ENCODE measurements at places on chromosomes 3 and 15.

GRCh38 chr3:128679338-128679737, 28.7 kb upstream of the RPN1 start:
- no peaks in the 10 kb centered on the region for H3K36me3 ChIP-seq
- no peak overlapping the region for H3K4me3 ChIP-seq
- H3K27me3 ChIP-seq: no peaks in the 10 kb centered on the region

- no peaks in the 10 kb centered on the region for H3K36me3 ChIP-seq
- peaks cover 5% of the 10 kb centered on the region for H3K27me3 ChIP-seq
- no peak overlapping the region for H3K4me3 ChIP-seq
- no peak for DNase-seq
- H3K27ac ChIP-seq: no peak overlapping the region
- H3K4me1 ChIP-seq: peaks cover 2% of the 10 kb centered on the region
Measured at GRCh38 chr3:39491733-39492350, 24.4 kb downstream of the MOBP start.

DNA sequence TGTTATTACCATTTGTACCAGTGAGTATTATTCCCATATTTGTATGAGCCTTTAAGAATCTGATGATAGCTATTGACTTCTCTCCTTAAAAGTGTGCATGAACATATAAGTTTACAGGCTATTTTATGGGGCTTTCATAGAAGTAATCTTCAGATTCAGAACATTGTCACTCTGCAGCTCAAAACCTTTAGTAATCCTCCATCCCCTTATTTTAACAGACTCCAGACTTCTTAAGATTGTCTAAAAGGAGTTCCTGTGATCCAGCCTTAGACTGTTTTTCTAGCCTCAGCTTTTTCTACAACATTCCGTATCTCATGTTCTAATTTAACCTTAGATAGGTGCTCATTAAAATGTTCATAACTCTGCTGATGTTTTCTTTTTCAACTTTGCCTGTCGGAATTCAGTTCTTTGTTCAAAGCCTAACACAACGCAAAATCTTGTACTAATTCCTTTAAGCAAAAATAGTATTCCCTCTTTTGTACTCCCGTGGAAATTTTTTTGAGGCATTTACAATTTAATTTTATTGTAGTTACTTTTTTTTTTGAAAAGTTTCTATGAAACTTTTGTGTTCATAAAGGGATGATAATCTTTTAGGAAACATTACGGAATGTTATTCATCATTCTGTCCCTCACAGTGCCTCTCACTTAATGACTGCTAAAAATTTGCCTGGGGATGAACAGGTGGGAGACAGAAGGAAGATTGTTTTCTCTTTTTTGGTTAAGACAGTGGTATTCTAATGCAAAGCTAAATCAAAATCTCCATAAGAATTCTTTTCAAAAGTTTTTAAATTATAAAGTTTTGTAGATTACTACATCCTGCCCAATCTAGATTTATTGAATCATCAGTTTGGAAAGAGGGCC, 38.7 kb upstream of the UTS2B start:
- H3K4me1 ChIP-seq: peaks cover 40% of the 10 kb centered on the region
- peaks cover 6% of the 10 kb centered on the region for H3K36me3 ChIP-seq
- H3K4me3 ChIP-seq: no peak overlapping the region

- H3K36me3 ChIP-seq: no peaks in the 10 kb centered on the region
- no peak overlapping the region for H3K27ac ChIP-seq
- no peaks in the 10 kb centered on the region for H3K27me3 ChIP-seq
- DNase-seq: no peak
- H3K4me1 ChIP-seq: no peaks in the 10 kb centered on the region
- H3K4me3 ChIP-seq: no peak overlapping the region
Measured at GRCh38 chr3:27978440-27978839, 256.3 kb upstream of the EOMES start.

GRCh38 chr3:46236294-46237054, 5.8 kb upstream of the CCR3 start:
- no peak overlapping the region for H3K27ac ChIP-seq
- H3K4me1 ChIP-seq: no peaks in the 10 kb centered on the region
- no peak for DNase-seq

DNA sequence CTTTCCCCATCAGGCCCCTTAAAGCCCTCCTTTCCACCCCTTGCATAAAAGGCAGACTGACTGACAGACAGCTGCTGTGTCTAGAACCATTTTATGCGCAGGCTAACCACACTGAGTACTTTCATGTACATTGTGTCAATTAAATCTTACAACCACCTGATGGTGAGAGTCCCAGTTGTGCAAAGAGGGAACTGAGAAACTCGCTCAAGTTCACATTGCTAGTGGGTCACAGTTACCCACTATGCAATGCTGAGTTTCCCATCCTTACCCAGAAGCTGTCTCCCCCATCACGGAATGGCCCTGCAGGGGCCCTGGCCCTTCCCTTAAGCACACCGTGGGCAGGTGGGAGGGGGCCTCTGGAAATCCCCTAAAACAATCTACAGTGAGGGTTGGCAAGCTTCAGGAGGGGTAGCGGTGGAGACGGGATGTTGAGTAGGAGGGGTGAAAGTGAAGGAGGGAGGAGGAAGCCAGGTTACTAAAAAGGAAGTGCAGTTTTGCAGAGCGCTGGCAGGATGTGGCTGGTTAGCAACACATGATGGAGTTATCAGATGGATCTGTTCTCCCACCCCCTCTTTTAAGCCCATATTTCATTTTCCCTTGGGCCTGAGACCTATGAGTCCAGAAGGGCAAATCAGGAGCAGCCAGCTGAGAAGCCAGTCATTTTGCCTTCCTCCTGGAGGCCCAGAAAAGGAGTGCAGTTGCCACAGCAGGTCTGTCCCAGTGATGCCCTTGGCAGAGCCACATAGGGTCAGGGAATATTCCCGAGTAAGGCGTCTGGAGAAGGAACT, 30.0 kb downstream of the STARD5 start:
- peaks cover 8% of the 10 kb centered on the region for H3K4me1 ChIP-seq
- no peaks in the 10 kb centered on the region for H3K36me3 ChIP-seq
- DNase-seq: no peak

DNA sequence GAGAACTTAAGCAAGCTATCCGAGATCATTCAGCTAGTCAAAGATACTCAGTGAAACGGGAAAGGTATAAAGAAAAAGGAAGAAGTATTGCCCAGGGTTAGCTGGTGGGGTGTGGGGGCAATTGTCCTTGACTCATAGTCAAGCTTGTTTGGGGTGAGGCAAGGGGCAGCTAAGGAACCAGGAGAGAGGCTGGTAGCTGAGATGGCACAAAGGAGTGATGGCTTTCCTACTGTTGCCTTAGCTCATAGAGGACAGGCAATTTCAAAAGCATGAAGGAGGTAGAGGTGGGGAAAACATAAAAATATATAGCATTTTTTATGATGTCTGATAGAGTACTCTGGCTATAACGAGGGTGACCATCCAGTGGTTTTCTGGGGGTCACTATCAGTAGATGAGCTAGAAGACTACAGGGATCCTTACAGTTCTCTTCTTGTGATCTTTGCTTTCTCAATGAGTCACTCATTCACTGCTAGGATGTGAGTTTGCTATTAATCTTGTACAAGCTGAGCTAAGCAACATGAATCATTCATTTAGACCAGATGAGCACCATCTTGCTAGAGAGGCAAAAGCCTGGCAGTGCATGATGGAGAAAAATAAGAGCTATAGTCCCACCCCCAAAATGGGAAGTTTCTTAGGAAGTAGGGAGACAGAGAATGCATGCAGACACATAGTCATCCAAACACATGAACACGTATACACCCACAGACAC, 207.1 kb upstream of the PFN2 start:
- peaks cover 11% of the 10 kb centered on the region for H3K27me3 ChIP-seq
- no peaks in the 10 kb centered on the region for H3K4me1 ChIP-seq
- no peak overlapping the region for H3K27ac ChIP-seq
- no peaks in the 10 kb centered on the region for H3K36me3 ChIP-seq

DNA sequence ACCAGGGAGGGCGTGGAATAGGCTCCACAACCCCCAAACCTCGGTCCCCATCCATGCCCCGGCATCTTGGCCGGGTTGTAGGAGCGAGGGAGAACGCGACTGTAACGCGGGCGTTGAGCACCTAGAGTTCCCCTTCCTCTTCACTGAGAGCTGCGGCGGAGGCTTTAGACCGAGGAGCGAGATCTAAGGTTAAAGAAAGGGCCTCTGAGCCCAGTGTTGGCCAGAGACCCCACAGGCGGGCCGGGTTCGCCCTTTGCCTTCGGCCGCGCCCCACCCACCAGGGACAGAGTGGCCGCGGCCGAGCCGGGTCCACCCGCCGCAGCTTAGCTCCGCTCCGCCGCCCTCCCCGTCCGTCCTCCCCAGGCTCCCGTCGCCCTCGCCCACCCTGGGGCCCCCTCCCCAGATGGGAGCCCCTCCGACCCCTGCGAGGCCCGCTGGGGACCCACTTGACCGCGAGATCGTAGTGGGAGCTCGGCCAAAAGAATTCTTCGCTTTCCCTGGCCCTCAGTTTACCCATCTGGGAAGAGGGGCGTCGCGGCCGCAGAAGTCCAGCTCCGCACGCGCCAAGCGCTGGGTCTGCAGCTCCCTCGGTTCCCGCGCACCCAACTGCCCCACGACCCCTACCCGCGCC, 425 bp downstream of the ANPEP start:
- H3K4me1 ChIP-seq: peaks cover 35% of the 10 kb centered on the region
- no peaks in the 10 kb centered on the region for H3K27me3 ChIP-seq
- H3K36me3 ChIP-seq: no peaks in the 10 kb centered on the region
- peak overlapping the region; percentile 86 for H3K4me3 ChIP-seq
- H3K27ac ChIP-seq: peak overlapping the region; percentile 77
- DNase-seq: no peak

DNA sequence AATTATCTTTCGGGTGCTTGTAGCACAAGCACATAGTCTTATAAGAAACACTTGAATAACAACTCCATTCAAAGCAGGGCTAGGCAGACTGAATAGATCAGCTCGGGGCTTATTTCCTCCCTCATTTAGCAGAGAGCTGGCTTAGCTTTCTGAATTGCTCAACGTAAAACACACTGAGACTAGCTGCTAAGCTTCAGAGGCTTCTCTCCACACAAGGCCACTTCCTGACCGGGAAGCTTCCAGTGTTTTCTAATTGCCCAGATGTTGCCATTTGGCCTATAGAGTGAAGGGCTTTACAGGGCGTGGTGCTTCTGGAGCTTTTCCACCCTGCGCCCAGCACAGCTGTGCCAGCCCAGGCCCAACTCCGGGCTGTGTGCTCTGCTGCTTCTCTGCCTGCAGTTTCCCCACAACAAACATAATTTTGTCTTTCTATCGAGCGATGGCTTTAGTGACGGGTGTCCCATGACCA, 16.6 kb downstream of the FAM240A start:
- DNase-seq: no peak
- H3K36me3 ChIP-seq: no peaks in the 10 kb centered on the region
- no peak overlapping the region for H3K4me3 ChIP-seq
- peaks cover 9% of the 10 kb centered on the region for H3K4me1 ChIP-seq
- H3K27ac ChIP-seq: no peak overlapping the region

DNA sequence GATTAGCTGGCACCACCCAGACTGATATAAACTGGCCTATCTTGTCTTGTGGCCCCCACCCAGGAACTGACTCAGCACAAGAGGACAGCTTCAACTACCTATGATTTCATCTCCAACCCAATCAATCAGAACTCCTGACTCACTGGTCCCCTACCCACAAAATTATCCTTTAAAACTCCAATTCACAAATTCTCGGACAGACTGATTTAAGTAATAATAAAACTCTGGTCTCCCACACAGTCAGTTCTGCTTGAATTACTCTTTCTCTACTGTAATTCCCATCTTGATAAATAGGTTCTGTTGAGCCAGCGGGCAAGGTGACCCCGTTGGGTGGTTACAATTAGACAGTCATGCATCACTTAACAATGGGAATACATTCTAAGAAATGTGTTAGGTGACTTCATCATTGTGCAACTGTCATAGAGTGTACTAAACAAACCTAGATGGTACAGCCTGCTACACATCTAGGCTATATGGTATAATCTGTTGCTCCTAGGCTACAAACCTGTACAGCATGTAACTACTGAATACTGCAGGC, 48.1 kb upstream of the MAP4 start:
- H3K27ac ChIP-seq: no peak overlapping the region
- peaks cover 2% of the 10 kb centered on the region for H3K4me1 ChIP-seq
- H3K4me3 ChIP-seq: no peak overlapping the region
- no peak for DNase-seq
- no peaks in the 10 kb centered on the region for H3K27me3 ChIP-seq

DNA sequence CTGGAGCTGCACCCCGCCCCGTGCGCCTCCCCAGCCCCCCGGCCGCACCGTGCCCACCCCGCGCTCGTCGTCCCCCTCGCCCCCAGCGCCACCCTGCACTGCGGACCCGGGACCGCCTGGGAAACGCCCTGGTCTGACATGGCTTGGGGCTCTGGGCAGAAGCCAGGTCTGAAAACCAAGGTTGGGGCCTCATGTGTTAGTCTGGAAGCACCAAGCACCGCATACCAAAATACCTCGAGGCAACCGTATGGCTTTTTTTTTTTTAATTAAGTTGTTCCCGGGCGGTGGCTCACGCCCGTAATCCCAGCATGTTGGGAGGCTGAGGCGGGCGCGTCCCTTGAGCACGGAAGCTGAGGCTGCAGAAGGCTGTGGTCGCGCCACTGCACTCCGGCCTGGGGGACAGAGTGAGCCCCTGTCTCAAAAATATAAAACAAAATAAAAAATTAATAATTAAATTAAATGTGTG, 91.5 kb upstream of the CHD2 start:
- H3K36me3 ChIP-seq: no peaks in the 10 kb centered on the region
- H3K27ac ChIP-seq: peak overlapping the region; percentile 51
- H3K27me3 ChIP-seq: no peaks in the 10 kb centered on the region
- no peak for DNase-seq

- no peaks in the 10 kb centered on the region for H3K27me3 ChIP-seq
Measured at GRCh38 chr3:45551214-45552010, 43.1 kb upstream of the LIMD1 start.
